Fibroblast of pulmonary artery (primary cell): ENCODE measurements at places on chromosomes 4 and X.
A peak's percentile ranks its signal among the peaks of the same experiment; 100 is the strongest.

DNA sequence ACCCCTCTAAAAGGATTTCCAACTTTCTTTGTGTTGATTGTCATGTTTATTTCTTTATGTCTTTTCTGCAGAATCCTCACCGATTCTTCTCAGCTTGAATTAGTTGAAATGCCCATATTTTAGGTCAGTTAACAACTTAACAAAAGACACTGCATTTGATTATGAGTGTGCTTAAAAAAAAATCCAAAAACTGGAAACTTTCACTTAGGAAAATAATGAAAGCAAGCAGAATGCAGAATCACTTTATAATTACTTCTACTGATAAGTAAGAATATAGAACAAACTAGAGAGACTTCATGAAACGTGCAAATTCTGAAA lies 111.0 kb upstream of the PTPN13 start:
- no peak for DNase-seq

DNA sequence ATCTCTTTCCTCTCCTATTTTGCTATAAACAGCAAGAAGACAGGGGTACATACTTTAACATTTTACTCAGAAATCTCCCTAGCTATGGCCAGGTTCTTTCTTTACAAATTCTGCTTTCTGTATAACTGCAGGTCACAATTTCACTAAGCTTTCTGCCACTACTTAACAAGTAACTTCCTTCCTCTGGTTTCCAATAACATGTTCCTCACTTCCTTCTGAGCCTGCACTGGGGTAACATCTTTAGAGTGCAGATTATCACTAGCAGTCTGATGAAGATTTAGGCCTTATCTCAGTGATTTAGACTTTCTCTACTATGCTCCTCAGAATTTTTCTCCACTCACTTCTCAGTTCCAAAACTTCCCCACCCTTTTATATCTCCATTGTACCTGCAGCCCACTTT lies 1930.5 kb upstream of the AGA start:
- no peak for DNase-seq

DNA sequence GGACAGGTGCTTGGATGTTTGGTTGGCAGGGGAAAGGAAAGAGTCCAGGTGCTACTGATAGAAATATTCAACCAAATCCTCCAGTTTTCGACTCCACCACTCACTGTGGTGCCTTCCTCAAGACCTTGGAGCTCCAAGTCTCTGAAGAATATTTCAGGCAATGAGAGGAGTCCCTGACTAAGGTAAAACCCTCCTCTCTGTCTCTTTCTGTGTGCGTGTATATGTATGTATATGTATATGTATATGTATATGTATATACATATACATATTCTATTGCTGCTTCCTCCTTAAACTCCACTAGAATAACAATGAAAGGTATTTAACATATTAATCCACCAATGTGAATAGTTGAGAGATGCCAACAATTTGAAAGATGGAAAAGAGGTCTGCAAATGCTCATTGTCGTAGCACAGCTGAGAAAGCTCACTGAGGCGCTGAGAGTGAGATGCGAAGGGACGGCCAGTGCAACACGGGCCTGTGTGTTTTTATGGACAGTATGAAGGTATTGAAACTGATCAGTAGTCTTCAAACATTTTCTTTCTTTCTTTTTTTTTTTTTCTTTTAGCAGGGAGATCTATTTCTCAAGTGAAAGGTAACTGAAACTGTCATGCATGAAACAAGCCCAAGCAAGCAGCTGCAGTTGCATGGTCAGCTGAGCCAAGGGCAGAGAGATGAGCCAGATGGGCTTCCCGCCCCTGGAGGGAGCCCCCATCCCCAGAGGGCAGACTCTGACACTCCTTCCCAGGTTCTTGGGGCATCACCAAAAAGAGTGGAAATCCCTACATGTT lies 41.1 kb upstream of the HS3ST1 start:
- DNase-seq, result no peak

DNA sequence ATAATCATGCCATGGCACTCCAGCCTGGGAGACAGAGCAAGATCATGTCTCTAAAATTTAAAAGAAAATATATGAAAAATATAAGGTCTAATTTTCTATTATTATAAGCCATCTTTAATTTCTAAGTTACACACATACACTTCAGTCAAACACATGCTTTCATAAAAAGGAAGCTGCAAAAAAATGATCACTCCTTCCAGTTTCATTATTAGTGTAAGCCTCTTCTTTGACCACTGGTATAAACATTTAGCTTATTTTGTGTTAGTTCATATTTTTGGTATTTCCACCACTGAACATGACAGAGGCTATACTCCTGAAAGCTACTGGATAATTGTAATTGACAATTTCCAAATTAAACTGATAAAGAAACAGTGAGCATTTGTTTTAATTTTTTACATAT lies 163.3 kb upstream of the USP38 start:
- DNase-seq, result no peak

GRCh38 chrX:57596516-57596915 lies 4.7 kb downstream of the ZXDB start:
- no peak for DNase-seq

DNA sequence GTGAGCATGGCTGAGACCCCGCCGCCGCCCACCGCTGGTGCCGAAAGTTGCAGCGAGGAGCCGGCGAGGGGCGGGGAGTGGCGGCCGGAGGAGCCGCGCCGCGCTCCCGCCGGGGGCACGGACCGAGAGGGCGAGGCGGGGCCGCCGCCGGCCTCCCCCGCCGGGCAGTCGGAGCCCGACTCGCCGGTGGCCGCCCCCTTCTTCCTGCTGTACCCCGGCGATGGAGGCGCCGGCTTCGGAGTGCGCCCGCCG lies 16.5 kb downstream of the UTP3 start:
- no peak for DNase-seq

DNA sequence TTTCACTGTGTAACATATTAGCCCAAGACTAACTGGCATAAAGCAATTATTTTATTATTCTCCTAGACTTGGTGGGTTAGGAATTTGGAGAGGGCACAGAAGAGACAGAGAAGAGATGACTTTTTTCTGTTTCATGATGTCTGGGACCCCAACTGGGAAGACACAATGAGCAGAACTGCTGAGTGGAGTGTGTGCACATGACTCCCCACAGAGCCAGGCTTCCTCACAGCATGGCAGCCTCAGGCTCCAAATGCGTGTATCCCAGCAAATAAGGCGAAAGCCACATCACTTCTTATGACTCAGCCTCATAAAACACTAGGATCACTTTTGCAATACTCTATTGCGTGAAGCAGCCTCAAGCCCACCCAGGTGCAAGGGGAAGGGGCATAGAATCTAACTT lies 68.4 kb downstream of the MFAP3L start:
- DNase-seq, result no peak

- DNase-seq, result no peak
Observed at GRCh38 chrX:8319359-8319758, 145.3 kb upstream of the VCX3B start.

GRCh38 chr4:114028071-114028470 lies 48.6 kb upstream of the ARSJ start:
- peak; percentile 66 for DNase-seq

DNA sequence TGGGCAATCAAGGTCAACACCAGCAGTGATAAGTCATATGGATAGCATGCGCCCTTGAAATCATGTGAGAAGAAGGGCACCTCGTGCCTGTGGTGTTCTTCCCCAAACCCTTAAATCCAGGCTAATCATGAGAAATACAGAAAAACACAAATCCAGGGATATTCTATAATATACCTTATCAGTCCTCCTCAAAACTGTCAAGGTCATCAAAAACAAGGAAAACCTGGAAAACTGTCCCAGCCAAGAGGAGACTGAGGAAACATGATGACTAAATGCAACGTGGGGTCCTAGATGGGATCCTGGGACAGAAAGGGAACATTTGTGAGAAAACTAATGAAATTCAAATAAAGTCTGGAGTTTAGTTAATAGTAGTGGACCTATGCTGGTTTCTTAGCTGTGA lies 201.8 kb upstream of the FAM9B start:
- DNase-seq, result no peak

DNA sequence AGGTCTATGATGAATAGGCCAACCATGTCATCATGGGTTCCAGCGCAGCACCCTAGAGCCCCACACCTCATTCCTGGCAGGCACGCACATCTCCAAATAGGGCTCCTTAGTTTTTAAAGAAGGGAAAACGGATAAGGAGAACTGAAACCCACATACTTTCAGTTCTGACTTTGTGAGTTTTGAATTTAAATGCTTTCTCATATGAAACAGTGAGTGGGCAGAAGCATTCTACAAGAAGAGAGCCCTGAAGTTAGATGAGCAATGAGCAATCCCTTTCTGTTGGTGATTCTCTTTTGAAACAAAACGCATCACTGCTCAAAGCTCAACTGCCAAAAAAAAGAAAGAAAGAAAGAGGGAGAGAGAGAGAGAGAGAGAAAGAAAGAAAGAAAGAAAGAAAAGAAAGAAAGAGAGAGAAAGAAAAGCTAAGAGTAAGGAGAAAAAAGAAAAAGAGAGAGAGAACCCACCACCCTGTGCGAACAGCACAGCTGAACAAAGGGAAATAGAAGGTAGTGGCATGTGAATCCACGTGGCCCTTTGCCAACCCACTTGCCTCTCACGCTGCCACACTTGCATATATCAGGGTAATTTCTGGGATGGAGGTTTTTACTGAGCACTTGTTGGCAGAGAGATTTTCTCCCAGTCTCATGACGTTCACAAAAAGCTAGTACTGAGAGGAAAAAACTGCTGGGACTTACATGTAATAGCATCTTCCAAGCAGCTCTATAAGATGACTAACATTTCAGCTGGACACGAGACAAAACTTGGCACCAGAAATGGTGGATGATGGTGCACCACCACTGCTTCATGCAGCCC lies 31.0 kb downstream of the TMSB4X start:
- peak; percentile 29 for DNase-seq

DNA sequence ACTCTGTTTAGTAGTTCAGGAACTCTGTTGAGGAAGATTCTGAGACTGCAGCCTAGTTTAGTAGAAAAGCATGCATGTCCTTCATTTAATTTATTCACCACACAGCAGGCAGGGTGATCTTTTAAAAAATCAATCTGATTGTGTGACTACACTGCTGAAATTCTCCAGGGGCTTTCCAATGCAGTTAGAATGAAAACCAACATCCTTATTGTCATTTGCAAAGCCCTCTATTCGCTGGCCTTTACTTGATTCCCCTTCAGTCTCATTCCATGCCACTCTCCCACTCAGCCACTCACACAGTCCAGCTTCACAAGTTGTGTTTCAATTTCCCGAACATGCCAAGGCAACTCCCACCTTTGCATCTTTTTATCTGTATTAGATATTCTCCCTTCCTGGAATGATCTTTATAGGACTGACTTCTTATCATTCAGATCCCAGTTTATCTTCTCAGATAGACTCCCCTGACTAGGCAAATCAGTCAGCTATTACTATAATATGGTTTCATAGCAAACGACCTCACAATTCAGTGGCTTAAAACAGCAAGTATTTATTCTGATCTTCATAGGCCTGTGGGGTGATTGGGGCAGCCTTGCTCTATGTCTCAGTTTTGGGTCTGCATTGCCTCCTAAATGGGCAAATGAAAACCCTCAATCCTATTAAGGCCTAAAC lies 21.3 kb upstream of the FTHL17 start:
- DNase-seq, result no peak

GRCh38 chr4:107619731-107620130 lies 100.3 kb downstream of the PAPSS1 start:
- DNase-seq, result no peak
